ENCODE measurements at places on chromosomes 5 and 9. TPM values are rescaled to one million over a fixed set of nuclear protein-coding genes. Genes with fewer than 3 reads are reported as not detected.

DNA sequence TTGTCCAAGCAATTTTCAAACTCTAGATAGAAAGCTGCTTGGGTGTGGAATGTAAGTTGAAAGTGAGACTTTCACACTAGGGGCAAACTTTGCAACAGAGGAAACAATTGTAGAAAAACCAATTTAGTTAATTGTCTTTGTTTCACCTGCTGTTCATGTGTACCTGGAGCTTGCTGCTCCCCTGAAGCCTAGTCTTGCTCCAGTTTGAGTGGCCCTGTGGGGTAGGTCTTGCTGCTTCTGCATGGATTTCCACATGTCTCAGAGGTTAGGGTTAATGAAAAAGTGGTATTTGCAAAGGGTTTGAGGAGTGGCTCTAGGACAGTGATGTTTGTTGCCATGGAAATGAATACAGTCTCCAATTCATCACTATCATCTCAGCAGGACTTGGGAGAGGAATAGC, 182.2 kb downstream of the FSTL4 start:
- no peak for DNase-seq

DNA sequence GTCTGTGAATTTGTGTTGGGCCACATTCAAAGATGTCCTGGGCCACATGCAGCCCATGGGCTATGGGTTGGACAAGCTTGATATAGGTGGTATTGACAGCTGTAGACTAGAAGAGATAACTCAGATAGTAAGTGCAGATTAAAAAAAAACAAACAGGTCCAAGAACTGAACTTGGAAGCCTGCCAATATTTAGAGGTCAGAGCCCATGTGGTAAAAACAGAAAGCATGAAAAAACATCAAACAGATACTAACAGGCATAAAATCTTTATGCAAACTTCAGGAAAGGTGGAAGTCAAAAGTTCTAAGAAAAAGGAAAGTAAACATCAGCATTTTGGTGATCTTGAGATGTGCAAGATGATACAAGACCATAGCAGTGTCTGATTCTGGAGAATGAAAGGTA, 155.1 kb upstream of the NR4A3 start:
- no peak for DNase-seq

DNA sequence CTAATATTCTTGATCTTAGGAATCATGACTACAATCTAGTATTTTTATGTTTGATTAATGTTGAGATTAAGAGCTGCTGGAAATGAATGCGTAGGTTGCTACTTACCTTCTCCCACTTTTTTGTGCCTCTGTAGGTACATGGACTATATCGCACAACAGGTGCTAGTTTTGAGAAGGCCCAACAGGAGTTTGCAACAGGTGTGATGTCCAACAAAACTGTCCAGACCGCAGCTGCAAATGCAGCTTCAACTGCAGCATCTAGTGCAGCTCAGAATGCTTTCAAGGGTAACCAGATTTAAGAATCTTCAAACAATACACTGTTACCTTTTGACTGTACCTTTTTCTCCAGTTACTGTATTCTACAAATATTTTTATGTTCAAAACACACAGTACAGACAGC, 115.0 kb downstream of the SCAMP1 start:
- no peak for DNase-seq

DNA sequence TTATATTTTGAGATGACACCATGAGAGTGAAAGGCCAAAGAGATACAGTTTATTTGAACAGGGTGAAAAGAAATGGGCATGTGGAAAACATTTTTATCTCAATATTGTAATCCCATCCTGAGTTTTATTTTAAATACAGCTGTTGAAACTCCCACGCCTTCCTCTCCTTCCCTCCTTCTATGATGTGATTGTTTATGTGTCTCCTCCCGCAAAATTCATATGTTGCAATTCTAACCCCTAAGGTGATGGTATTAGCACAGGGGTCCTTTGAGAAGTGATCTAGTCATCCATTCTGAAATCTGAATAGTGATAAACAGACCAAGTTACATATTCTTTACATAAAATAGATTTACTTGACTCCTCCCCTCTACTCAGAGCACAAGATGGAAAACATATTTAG, 1275.4 kb upstream of the C9orf72 start:
- DNase-seq = no peak

- no peak for DNase-seq
These were observed 125.8 kb downstream of the GALNT10 start for GRCh38 chr5:154316223-154316935.

DNA sequence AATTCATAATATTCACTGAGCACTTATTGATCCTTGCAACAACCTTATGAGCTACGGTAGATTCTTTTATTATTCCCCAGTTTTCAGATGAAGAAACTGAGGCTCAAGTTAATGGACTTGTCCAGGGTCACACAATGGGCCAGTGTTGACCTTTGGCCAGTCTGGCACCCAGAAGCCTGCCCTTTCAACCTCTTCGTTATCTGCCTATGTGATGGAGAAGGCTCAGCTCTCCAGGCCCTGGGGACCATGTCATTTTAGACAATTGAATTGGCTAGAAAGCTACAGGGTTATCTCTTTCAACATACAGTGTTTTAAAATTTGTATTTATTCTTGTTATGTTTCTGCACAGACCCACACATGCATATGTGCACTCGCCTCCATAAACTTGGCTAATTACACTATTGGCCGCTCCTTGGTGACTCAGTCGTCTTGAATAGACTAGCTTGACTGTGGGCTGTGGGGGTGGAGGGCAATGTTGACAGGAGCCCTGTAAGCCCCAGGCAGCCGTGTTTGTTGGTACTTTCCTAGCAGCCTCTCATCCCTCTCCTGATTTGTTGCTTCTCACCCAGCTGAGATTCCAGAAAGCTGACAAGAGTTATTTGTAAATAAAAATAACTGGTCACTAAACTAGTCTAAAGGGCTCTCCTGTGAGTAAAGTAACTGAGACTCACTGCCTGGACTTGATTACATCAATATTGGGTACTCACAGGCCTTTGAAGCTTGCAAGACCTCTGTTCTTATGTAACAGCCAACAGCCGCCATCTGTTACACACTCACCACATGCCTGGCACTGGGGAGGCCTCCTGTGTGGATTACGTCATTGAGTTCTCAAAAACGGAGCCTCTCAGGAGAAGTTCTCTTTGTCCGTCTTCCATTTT, 8.5 kb upstream of the ANGPTL2 start:
- DNase-seq = peak; percentile 74

- DNase-seq = no peak
These were observed 61.7 kb downstream of the LIFR start for GRCh38 chr5:38494763-38495162.

GRCh38 chr9:121650217-121651007, 1.0 kb upstream of the DAB2IP start:
- peak; percentile 67 for DNase-seq

TOR1B gene
- total RNA-seq = 10.0 TPM

GRM6 gene
- total RNA-seq = not detected

RNF183 gene
- not detected for total RNA-seq

PCDHB12 gene
- total RNA-seq = 1.0 TPM
